Naive thymus-derived CD8-positive, alpha-beta T cell (primary cell): ENCODE measurements at places on chromosomes 7 and 10.

- DNase-seq: no peak
Measured at GRCh38 chr7:33719059-33719581, 186.2 kb upstream of the BMPER start.

DNA sequence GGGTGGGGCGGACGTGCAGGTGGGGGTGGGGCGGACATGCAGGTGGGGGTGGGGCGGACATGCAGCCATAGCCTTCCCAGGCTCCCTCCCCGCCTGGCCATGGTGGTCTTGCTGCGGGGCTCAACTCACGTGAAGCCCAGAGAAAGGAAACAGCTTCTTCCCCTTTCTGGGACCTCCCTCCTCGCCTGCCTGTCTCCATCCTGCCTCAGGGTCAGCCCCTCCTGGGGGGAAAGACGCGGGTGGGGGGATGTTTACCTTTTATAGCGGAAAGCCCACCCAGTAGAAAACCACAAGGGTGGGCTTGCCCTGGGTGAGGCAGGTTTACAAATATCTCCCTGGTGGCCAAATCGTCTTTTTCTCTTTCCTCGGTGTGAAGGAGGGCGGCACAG is 520.0 kb downstream of the GLRX3 start:
- no peak for DNase-seq

DNA sequence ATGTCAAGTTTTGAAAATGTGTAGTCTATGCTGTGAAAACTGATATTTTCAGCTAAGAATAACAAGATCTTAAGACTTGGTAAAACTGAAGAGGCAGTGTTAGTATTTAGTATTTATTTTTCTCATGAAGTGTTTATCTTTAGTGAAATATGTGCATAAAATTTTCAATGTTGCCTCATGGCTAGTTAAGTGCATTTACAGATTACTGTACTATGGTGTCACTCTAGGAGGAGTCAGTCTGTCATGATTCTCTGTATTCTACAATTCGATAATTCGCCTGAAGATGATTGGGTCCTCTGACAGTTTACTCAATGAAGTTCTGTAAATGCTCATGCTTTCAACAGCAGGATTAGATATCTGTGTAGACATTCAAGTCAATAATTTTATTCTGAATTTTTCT is 488.1 kb upstream of the GRM3 start:
- no peak for DNase-seq

DNA sequence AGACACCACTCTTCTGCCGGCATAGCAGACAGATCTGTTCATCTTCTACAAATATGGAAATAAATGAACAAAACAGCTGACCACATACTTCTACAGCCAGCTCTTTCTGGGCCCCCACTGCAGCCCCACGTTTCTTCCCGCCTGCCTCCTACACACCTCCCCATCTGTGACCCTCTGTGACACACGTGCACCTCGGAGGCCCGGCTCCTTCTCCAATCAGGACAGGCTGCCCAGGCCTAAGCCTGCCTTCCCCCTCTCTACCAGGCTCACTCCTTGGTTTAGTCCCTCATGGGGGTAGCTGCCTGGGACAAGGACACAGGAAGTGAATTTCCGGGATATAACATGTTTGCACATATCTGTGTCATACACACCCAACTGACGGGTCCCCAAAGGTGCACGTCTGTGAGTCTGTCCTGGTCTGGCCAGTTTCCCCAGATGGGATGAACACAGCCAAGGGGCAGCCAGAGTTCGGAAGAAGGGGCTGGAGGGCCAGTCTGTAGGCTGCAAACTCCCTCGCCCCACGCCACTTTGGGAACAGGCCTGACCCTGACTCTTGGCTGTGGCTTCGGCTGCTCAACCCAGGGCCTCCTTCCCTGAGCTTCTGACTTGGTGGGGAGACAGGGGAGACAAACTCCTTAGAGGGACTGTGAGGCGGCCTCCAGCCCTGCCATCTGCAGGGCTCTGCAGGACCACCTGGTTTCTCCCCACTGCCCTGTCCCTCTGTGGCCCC is 30.3 kb downstream of the PITRM1 start:
- DNase-seq: no peak

DNA sequence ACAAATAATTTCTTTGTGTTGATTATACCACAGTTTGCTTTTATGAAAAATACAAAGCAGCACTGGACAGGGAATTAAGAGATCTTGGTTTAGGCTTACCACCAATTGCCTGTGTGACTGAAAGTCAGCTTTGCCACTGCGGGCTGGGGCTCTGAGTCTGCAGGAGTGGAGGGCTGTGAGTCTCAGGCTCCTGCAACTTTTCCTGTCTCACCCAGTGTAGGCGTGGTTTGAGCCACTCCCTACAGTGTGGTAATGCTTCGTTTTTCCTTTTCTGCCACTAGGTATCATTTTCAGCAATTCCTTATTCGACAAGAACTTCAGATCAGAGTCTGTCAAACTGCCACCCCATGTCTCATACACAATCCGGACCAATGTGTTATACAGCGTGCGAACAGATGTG is 180.6 kb downstream of the ABCA13 start:
- DNase-seq: no peak

GRCh38 chr10:86368987-86369386 is 2.4 kb upstream of the GRID1 start:
- DNase-seq: no peak
